ENCODE measurements at places on chromosomes 3 and 15.

- no peak for DNase-seq
These were observed 28.4 kb upstream of the MEF2A start for GRCh38 chr15:99537344-99537743.

DNA sequence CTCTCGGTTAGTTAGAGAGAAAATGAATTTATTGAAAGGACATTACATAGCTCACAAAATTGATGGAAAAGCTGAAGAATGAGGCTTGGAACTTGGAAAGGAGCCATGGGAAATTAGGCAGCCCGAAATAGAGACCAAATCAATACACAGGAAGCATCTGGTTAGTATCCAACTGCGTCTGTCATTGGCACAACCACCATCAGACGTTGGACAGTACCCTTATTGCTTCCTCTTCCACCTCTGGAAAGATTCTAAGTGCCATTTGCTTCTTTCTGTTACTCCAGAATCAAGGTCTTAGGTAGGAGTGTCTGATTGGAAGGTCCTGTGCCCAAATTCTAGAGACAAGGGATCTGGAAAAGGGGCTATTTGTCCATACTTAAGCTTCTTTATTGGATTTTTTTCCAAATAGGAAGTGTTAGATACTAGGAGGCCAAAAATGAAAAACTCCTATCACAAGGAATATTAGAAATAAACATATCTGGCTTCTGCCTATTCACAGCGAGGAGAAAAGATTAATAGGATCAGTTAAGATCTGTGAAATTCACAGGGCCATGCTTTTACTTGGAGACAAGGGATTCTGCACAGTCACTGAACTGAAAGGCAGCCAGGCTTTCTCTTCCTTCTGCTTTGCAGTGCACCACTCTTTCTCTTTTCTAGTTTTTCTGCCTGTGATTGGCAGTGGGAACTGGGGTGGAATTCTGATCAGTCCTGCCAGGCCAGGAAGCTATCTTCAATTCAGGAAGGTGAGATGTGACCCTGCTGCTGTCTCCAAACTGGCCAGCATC lies 10.7 kb upstream of the HACD2 start:
- DNase-seq = no peak

GRCh38 chr15:79966634-79967297 lies 4.2 kb downstream of the BCL2A1 start:
- DNase-seq = no peak

- DNase-seq = no peak
These were observed 122.2 kb downstream of the ETFA start for GRCh38 chr15:76189106-76189505.

- DNase-seq = no peak
These were observed 4.6 kb downstream of the AAGAB start for GRCh38 chr15:67249830-67250229.

- no peak for DNase-seq
These were observed 52.9 kb upstream of the MYZAP start for GRCh38 chr15:57538821-57539220.

DNA sequence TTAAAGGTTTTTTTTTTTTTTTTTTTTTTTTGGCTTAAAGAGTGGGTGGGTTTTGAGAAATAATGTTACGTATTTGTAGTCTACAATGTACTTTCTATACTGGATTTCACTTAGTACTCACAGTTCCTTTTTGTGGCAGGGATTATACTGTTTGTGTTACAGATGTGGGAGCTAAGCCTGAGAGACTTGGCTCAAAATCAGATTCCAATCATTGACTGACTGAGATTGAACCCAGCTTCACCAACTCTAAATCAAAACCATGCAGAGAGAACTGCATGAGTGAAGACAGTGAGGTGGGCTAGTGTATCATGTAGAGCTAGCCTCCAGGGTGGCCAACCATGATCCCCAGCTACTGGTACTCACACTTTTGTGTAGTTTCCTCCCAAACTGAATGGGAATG lies 68.0 kb downstream of the TMEM108 start:
- no peak for DNase-seq

DNA sequence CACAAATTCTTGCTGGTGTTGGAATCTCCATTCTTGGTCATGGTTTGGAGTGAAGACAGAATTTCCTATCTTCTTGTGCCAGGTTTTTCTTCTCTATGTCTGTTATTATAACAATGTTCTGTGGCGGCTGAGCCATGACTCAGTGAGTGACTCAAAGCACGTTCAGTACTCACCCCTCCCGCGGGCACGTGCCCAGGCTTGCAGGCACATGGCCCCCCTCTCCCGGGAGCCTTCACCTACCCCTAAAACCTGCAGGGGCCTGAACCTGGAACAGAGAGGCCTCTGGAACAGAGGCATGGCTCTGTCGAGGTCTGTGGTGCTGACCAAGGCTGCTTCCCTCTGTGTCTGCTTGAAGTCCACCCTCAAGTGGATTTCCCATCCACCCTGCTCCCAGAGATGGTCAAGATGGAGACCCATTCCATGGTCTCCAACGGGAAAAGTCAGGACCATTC lies 27.6 kb downstream of the PLXNB1 start:
- no peak for DNase-seq

Data from CD8-positive, alpha-beta T cell (primary cell).